ENCODE measurements at places on chromosomes 7 and 10.
A peak's percentile ranks its signal among the peaks of the same experiment; 100 is the strongest.

DNA sequence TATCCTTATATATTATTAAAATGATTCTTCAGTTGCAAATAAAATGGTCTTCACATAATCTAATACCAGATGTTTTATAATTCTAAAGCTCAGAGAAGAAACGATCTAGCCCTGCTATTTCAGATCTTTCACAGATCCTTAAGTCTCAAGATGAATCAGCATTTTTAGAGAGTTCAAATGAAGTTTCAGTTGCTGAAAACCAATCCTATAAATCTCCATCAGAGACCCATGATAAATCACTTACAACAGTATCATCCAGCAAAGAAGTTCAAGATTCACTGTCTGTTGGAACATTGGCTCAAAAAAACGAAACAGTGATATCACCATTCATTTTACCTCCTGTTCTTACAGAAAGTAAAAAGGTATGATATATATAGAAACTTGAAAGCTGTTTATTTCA is 137.0 kb downstream of the CCDC7 start:
- DNase-seq, result no peak

DNA sequence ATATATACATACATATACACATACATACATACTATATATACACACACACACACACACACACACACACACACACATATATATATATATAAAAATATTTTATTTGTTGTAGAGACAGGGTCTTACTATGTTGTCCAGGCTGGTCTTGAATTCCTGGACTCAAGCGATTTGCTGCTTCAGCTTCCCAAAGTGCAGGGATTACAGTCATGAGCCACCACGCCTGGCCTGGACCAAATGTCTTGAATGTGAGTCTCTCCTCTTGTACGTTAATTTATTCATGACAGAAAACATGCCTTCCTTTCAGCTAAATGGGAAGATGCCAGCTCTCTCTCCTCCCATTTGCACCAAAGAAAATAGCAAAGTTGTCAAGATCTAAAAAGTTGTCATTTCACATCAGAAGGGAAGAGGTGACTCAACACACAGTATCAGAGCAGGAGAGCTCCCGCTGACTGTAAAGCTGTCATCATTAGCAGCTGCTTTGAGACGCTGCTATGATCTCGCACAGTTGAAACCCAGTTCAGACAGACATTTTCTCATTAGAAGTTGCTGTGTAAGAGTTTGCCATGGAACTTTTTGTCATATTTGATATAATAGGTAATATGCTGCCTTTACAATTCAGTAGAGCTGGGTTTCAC is 224.3 kb downstream of the SFMBT2 start:
- no peak for DNase-seq

DNA sequence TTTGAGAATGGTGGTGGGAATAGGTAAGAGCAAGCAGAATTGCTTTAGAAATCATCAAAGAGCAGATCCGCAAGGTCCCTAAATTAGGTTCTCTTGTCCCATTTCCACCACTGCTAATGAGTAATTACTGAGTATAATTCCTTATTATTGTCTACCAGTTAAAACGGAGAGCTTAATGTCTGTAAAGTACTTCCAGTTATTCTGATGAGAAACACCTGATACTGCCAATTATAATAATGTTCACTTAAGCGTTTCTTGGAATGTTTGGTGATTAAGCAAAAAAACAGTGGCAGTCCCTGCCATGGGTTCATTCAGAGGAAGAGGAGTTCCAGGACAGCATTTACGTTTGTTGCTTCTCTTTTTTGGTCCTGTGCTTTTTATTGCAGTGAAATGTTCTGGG is 358.5 kb upstream of the GALNT17 start:
- no peak for DNase-seq

DNA sequence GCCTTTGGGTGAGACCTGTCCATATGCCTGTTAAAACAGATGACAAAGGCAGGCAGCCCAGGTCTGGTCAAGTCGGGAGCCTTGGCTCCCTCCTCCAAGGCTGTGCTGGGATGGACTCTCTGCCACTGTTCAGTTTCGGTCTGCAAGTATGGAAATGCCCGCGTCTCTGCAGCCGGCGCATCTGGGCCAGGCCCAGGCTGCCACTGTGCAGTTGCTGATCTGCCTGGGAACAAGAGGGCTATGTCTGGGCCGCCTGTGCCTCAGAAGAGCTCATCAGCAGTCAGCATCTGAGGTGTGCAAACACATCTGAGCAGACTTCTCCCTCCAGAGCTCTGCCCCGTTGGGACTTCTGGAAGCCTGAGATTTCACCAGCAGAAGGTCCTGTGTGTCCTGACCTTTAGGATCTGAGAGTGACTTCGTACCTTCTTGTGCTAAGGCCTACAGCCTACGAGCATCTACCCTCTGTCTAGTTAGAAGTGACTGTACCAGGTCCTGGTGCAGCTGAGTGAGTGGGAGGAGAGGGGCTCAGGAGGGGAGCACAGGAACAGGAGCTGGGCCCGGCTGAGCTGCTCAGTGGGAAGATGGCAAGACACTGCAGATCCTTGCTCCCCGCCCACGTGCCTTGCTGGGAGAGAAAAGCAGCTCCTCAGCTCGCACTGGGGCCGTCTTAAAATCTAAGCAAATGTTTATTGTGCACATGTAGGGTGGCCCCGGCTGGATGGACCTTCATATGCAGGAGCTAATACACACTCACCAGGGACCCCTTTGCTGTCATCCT is 50.9 kb downstream of the DOCK1 start:
- DNase-seq, result no peak

DNA sequence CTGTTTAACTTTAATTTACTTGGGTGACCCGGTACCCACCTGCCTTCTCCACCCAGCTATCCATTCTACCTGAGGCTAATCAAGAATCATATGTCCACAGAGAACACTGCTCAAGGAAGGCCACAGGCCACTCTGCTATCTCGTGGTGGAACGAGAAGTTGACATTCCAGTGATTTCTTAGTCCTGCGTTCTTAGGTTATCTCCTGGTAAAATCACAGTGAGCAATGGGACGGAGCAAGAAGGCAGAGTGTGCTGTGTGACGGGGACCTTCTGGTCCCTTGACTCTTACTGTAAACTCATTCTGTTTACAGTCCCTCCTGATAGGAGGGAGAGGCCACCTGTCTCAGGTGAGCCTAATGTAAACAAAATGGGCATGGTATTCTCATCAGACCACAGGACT is 256.6 kb downstream of the TNS3 start:
- DNase-seq, result no peak

- DNase-seq, result no peak
Observed at GRCh38 chr10:110224992-110225391, 17.6 kb downstream of the MXI1 start.

GRCh38 chr7:85620936-85621685 is 434.3 kb upstream of the SEMA3D start:
- no peak for DNase-seq

GRCh38 chr7:37920305-37920848 is at the start of gene EPDR1:
EPDR1 (plus strand) TSS chr7:37920640; CDS start chr7:37920940, 300 bp downstream.
- DNase-seq, result peak; percentile 5

- DNase-seq, result no peak
Observed at GRCh38 chr7:3558400-3558799, 257.3 kb downstream of the SDK1 start.

DNA sequence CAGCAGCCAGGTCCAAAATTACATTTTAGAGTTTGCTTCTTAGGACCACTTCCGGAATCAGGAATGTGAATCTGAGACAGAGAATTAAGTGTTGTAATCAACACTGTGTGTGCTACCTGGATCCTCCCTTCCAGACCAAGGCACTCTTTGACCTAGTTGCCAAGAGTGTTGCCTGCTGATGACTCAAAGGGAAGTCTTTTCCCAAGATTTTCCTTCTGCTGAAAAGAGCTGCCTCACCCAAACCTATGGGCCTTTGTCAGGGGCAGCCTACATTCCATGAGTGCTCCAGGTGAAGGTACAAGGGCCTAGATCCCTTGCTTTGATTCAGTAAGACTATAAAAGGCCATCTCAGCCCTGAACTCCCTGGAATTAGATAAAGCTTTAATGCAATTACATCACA is 712.5 kb upstream of the ANKRD30A start:
- DNase-seq, result no peak

DNA sequence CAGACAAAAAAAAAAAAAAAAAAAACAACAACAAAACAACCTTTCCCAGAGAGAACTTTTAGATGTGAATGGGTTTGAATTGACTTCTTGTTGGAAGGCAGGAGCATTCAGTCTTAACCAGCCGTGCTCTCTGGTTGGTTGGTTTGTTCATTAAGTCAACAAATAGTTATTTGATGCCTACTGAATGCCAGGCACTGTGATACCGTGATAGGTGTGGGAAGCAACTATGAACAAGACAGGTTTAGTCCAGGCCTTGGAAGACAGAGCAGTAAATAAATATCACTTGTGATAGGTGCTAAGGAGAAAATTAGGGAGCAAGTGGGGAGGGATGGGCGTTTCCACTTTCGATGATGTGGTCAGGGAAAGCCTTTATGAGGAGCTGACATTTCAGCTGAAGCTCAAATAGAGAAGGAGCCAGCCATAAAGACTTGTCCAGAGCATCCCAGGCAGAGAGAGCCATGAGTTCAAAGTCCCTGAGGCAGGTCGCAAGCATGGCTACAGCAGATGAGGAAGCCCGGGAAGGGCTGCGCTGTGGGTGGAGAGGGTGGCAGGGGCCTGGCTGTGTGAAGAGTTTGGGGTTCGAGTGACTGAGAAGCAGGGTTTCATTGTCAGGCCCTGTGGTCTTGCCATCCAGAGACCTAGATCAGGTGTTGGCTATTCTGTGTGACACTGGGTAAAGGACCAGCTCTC is 8.0 kb downstream of the TSPAN15 start:
- DNase-seq, result no peak

GRCh38 chr10:63832686-63833085 is 311.5 kb downstream of the REEP3 start:
- DNase-seq, result no peak

DNA sequence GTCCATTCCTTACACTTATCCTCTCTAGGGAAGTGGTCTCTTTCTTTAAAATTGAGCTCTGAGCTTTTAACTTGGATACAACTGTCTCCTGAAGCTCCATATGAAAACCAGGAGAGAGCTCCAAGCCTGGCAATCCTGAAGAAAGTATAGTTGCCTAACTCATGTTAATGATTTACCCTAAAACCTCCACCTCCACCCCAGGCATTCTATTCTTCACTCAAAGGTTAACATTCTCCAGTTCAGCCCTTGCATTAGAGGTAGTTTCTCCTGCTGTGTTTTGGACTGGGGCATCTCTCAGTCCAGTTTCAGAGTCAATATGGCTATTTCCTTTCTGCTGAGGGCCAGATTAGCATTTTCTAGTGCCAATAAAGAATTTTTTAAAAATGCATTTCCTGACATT is 195.5 kb downstream of the SLC25A13 start:
- DNase-seq, result no peak

DNA sequence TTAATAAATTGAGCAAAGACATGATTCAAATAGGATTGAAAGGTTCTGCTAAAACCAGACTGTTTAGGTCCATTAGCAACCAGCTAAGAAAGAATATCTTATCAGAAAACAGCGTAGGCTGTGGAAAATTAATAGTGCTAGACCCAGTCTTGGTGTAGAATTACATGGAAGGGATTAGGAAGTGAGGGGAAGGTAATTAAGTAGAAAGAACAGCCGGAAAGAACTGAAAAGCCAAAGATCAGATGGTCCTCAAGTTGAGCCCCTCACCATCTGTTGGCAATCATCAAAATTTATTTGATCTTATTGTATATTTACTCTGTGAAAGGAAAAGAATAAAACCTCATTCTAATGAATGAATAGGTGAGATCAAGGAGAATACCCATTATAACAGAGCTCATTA is 50.1 kb downstream of the COL1A2 start:
- no peak for DNase-seq
